ENCODE measurements at places on chromosomes 11 and 22.

DNA sequence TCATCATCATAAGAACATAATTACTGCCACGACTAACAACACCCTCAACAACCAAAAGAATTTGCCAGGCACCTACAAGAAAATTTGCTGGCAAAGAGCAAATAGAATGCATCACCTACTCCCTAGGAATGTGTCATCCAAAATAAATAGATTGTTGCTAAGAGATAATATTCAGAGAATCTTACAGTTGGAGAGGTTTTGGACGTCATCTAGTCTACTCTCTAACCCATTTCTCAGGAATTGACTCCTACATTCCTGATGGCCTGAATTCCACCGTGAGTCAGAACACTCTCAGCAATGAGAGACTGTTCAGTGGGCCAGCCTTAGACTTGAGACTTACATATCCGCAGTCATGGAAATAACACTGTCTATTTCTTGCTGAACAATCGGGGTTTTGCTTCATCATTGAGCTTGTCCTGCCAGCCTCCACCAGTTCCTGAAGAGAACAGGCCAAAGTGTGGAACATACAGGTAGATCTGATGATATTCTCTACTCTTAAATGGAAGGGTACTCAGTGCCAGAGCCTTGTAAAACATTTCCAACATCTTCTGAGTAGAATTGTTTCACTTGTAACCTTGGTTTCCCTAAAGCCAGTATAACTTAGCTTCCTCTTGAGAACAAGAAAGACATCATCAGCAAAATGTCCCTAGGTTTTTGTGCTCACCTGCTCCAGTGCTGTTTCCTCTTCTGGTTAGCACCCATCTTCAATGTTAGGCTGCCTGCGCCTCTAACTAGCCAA, 8.3 kb downstream of the KIRREL3 start:
- DNase-seq, result no peak

GRCh38 chr22:30457981-30458380, 13.8 kb downstream of the SEC14L3 start:
- no peak for DNase-seq

DNA sequence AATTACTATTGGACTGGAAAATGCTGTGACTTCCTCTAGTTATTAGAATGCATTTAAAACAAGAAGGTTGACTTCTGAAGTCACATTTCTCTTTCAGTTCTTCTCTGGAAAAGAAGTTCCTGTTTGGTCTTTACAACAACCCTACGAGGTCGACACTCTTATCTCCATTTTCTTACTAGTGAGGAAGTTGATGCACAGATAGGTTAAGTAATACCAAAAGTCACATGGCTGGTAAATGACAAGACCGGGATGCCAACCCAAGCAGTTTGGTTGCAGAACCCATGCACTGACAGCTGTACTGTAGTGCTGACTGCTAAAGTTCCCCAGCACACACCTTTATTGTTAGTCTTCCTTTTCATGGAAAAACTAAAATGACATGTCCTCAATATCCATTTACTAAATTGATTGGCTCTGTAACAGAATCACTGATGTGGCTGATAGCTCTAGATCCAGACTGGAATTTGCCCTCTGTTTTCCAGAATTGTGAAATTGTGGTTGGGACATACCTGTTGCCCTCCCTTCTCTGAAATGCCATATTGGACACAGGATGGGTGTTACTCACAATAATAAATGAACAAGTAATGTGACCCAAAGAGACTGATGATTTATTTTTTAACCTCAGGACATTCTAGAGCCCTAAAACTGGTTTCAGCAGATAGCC, 9.4 kb upstream of the TECTA start:
- DNase-seq, result peak; percentile 22

DNA sequence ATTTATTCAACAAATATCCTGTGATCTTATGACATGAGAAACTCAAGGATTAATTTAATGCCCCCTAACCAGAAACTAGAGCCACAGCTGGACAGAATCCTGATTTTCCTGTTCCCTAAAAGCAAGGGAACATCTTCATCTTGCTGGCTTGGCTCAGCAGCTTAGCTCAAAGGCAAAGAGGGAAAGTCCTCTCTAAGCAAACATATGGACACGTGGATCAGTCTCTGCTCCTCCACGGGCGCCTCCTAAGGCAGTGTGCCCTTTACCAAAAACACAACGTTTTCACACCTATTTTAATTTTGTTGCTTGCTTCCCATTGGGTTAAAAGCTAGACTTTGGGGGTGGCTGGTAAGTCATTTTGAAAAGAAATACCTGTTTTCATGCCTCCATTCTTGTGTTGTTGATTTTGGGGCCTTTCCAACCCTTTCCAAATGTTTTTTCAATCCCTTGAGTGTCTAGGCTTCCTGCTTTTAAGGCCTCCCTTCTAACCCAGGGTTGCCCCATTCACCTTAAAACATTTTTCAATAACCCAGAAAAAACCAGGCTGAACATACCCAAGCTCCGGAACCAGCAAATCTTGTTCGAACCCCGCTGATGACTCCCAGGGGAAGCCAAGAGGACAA, 15.5 kb downstream of the SLC1A2 start:
- DNase-seq, result no peak

GRCh38 chr22:28186641-28187040, 267.6 kb upstream of the PITPNB start:
- DNase-seq, result no peak

DNA sequence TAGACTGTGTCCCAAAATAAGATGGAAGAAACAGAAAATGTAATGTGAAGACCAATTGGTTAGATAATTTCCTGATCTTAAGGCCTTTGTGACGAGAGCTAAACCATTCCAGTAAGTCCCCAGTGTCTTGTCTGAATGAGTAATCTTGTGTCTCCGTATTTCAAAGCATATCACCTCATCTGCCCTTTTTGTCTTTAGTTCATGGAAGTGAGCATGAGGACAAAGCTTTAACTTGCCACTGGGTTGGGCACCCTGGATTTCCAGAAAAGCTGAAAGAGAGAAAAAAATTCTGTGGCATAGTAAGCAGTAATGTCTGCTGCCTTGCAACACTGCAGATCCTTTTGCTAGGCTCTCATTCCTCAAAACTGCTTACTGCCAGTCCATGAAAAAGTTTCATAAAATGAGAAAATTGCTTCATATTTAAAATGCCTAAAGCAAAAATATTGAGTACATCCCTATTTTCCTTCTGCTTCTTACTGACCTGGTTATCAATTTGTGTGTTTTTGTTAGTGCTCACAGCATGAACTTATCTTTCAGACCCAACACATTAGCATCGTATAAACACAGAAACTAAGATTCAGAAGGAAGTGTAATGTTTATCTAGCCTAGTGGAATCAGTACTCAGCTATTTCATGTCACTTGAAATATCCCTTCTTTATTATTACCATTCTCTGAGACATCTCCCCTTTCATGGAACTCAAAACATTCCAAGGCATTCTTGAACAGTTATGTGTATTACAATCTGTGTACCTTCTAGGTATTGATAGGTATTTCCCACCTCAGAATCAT, 5.3 kb downstream of the CASP12 start:
- DNase-seq, result no peak

GRCh38 chr11:7257724-7258123, 6.0 kb downstream of the SYT9 start:
- DNase-seq, result no peak

GRCh38 chr11:79173615-79174014, 267.2 kb downstream of the TENM4 start:
- peak; percentile 20 for DNase-seq

DNA sequence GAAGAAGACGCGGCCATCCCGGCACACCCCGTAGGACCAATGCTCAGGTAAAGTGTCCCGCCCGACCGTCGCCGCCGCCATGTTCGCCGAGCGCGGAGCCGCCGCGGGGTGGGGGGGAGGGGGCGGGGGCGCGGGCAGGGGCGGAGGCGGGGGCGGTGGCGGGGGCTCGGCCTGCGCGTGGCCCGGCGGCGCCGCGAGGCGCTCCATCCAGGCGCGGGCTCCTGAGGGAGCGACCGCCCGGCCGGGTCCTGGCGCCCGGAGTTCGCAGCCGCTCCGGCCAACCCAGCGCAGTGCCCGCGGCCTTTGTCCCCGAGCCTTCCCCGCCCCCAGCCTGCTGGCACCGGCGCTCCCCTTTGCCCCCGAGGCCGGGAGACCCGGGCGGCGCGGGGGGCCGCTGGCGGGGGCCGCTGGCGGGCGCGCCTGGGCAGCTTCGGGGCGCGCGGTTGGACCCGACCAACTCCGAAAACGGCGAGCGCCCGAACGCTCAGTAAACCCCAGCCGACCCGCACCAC, at the start of gene PLEKHA7:
PLEKHA7 (minus strand) TSS at position 94 of the 512 bp plus-strand sequence; CDS start at position 81, 13 bp downstream.
- peak; percentile 75 for DNase-seq

- DNase-seq, result no peak
Measured at GRCh38 chr11:86370171-86370570, 4.5 kb upstream of the CCDC81 start.

GRCh38 chr22:25823276-25823675, 81.3 kb downstream of the MYO18B start:
- no peak for DNase-seq

- no peak for DNase-seq
Measured at GRCh38 chr22:27460591-27461347, 340.8 kb downstream of the MN1 start.

DNA sequence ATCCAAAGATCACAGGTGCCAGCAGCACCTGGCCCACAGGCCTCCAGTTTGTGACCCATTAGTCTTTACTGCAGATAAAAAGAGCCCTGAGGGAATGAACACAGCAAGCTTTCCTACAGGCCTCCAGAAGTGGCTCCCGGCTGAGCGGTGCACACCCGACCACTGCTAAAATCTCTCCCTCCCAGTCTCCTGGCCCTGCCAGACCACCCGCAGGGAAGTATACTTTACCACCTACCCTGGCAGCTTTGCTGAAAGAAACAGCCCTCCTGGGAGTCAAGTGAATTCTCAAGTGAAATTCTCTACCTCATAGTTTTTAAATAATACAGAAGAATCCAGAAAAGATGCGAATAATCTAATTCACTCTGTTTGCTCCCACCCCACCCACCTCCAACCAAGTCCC, 15.4 kb upstream of the MTNR1B start:
- DNase-seq, result no peak

GRCh38 chr22:40727070-40727963, 48.0 kb downstream of the MCHR1 start:
- DNase-seq, result no peak

DNA sequence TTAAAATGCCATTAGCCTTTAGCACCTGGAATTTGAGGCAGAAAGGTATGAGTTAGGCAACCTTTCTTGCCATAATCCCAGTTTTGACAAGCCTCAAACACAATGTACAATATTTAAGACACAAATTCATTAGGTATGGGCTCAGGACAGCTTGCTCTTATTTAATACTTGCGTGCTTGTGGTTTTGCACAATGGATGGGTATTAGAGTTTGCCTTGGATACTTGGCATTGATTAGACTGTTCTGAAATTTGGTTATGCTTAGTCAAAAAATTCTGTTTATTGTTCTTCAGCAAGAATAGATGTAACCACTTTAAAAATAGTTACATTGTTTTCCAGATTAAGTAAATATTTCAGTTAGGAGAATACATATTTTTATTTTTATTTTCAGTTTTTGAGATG, 5.4 kb upstream of the C11orf65 start:
- no peak for DNase-seq

- DNase-seq, result peak; percentile 59
Measured at GRCh38 chr11:36492724-36493304, 17.3 kb downstream of the TRAF6 start.

DNA sequence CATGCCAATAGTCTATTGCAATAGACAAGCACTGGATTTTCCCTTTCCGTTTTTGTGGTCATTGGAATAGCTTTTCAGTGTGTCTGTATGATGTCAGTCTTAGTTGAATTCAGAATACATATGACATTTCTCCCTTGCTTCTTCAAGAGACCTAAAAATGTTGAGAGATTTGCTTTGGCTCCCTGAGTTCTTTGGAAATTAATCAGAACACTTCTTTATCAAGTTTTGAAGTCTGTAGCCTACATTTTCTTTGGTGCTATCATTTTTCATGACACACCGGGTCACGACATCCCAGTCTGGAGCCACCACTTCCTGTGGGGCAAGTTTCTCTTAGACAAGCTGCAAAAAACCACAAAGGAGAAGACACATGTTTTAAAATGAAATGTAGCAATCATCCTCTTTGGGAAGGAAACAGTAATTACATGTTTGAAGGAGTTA, 847.1 kb downstream of the OPCML start:
- DNase-seq, result no peak

DNA sequence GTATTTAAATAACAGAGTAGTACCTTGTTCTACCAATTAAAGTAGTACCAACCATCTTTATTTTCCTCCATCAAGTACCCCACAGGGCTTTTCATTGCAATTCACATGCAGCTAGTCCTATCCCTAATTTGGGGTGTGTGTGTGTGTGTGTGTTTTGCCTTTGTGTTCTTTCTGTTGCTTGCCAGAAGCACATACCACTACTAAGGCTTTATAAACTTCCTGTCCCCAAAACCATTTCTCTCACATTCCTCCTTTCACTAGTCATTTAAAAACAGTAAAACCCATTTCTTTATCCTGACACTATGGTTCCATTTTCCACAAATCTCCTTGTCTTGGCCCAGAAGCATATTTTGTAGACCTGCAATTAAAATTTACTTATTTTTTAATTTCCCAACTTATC, 54.6 kb downstream of the SLC36A4 start:
- DNase-seq, result no peak

DNA sequence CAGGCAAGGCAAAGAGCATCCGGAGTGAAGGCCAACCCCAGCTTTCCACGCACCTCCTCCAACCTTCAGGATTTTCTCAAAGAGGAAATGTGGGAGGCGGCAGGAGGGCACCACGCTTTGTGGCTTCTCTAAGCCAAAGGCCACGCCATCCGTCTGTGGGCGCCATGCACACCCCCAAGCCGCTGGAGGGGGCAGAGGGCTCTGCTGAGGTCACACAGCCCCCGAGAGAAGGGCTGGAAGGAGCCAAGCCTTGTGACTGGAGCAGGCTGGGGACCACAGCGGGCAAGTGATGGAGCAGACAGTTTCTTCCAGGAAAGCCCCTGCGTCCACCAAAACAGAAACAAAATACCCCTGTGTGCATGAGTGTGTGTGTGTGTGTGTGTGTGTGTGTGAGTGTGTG, 527.4 kb downstream of the BRD1 start:
- DNase-seq, result no peak

DNA sequence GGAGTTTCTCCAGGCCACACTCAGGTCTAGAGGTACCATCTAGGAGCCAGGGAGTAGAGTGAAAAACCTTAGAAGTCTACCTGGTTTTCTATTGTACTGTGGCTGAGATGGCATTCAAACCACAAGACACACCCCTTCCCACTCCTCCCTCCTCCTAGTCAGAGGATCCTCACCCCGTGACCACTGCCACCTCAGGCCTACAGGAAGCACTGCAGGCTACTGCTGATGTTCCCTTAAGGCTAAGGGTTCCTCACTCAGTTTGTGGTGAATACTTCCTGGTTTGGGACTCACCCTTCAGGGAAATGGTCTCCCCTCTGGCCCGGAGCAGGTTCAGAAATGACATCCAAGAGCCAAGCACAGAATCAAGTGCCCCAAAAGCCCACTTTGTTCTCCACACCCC, 1293.9 kb downstream of the JRKL start:
- peak; percentile 18 for DNase-seq

DNA sequence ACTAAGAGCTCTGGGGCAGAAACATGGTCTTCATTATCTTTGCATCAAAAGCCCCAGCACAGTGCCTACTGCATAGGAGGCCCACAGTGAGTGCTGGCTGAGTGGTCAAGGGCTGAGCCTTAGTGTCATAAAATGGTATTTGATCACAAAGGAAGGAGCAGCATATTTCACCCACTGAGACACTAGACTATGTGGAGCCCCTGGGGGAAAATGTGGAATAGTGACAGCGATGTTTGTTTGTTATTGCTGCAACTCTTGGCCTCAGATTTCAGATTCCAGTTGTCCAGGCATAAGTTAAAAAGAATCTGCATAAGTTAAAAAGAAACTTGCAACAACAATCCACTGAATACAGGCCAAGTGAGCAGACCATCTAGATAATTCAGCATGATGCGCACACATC, 7.0 kb downstream of the KIRREL3 start:
- no peak for DNase-seq

Measured in hepatocyte (in vitro differentiated cells).